Natural killer cell (primary cell): ENCODE measurements at places on chromosomes 5 and 9. TPM values are rescaled to one million over a fixed set of nuclear protein-coding genes. Genes with fewer than 3 reads are reported as not detected.

Gene QRFP
- total RNA-seq = not detected

Gene GCNT4
- 0.52 TPM for total RNA-seq

DNA sequence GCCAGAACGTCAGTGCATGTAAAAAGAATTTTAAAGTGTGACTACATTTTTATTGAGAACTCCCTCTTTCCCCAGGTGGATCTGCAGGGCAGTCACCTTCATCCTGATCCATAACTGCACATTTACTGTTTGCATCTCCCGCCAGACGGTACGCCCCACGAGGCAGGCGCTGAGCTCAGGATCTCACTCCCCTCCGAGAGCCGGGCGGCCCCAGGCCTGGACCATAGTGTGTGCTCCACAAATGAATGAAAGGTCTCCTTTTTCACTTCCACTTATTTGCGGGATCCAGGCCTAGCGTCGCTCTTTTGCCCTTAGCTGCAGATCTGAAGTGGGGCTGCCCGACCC lies 378 bp downstream of the DROSHA start:
- peak; percentile 43 for DNase-seq

DNA sequence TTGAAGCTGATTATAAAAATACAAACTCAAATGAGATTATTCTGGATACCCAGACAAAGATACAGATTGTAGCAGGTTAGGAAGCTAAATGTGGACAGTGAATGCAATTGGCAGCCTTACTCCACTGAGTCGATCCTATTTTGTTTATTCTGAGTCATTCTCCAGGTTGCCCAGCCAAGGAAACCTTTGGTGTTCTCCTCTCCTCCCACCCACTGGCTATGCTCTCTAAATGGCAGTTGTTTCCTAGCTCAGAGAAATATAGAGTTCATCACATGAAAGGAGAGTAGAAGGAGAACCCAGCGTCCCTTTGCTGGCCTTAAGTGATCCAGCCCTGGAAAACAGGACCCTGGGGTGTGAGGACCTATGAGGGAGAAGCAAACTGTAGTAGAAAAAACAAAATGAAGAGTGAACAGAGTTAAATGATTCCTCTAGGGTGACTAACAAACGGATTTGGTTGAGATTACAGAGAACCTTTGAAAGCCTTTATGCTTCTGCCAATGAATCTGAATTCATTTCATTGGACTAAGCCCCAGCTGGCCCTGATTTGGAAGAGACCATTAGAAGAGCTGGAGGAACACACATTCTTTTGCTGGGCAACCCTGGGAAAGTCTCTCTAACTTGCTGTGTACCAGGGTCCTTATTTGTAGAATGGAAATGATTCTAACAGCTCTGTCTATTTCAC lies 95.1 kb downstream of the BRINP1 start:
- no peak for DNase-seq

DNA sequence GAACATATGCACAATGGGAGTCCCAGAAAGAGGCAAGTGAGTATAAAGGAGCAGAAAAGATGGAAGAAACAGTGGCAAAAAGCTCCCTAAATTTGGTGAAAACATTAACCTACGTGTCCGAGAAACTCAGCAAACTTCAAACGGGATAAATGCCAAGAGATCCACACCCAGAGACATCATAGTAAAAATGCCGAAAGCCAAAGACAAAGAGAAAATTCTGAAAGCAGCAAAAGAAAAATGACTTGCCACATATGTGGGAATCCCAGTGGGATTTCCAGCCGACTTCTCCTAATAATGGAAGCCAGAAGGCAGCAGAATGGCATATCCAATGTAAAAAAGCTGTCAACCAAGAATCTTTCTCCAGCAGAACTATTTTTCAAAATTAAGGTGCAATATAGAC lies 101.2 kb downstream of the ADAMTS2 start:
- DNase-seq = no peak

DNA sequence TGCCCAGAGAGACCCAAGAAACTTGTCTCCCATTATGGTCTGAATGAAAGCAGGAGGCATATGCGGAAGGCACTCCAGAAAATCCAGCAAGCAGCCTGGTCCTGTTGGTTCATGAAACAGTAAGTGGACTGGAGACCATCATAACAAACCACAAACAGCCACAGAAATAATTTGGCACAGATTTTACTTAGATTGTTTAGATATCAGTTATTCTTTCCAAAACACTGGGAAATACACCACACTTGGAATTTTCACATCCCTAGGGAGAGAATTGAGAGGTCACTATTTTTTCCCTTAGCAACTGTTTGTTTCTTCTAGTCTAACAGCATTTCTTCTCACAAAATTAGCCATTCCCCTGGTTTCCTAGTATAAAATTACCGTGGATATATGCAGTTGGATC lies 300.8 kb downstream of the OSTF1 start:
- no peak for DNase-seq

DNA sequence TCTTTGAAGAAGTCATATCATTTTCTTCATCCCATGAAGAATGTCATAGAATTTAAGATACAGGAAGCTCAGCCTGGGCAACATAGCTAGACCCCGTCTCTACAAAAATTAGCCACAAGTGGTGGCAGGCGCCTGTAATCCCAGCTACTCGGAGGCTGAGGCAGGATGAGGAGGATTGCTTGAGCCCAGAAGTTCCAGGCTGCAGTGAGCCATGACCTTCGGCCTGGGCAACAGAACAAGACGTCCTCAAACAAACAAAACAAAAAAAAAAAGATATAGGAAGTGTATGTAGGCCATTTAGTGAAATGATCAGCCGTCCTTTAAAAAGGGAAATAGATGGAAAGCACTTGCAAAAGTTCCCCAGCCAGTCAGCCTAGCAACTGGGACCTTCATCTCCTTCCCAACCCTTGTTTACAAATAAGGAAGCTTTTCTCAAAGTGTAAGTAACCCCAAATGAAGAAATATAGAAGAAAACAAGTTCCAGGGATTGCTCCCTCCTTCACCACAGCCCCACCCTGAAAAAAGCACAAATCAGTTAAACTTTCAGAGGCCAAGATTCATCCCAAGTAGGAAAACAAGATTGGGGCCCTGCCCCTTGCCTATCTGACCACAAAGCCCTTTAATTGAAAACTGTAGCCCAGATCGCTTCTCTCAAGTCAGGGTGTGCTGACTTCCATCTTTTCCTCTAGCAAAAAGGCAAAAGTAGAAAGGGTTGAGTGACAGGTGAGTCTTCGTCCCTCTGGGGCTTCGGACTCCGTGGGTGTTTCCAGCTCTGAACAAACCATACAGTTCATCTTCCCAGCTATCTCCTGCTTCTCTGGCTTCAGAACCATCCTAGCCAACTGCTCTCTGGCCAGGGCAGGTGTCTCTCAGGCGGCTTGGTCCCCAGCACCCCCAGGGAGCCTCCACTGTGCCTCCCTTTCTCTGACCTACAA lies 1.2 kb downstream of the SLC31A2 start:
- no peak for DNase-seq
